ENCODE measurements at places on chromosomes 6 and 20.

DNA sequence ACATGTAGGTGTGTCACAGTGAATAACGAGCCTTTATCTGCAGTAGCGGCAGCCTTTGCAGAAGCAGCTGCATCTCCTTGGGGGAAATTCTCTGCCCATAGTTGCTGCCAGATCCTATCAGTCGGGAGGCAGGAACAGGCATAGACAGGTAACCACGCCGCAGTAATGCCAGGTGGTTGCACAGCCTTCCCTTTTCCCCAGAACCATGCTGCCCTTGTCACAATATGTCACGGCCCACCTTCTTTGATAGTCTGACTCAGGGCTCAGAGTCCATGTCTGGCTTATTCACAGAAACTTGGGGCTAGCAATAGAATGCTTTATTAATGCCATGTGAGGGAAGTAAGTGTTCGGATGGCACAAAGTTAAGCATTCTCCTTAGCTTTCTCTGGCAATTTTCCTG lies 76.6 kb downstream of the F13A1 start:
- no peak for DNase-seq

DNA sequence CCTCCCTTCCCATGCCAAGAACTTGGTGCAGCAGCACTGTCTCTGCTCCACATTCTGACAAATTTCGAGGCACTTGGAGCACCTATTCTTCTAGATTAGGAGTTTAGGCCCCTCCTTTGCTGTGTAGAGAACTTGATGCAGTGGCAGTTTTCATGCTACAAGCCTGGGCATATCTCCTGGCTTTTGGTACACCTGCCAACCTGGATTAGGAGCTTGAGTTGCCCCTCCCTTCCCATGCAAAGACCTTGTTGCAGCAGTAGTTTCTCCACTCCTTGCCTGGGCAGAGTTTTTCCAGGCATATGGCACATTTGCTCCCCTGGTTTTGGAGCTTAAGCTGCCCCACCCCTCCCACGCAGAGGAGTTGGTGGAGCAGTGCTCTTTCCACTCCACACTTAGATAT lies 956.1 kb downstream of the EYS start:
- DNase-seq, result no peak

GRCh38 chr6:26476896-26477295 lies 19.1 kb downstream of the BTN2A1 start:
- DNase-seq, result no peak

- no peak for DNase-seq
Observed at GRCh38 chr6:135021310-135022049, 33.1 kb downstream of the HBS1L start.

GRCh38 chr20:33400812-33401183 lies 521 bp downstream of the CDK5RAP1 start:
- DNase-seq, result no peak

GRCh38 chr6:151001387-151002056 lies 136.0 kb downstream of the MTHFD1L start:
- DNase-seq, result no peak

GRCh38 chr6:138897031-138897430 lies 91.0 kb downstream of the REPS1 start:
- no peak for DNase-seq

- DNase-seq, result peak; percentile 23
Observed at GRCh38 chr6:144415835-144416237, 130.7 kb downstream of the UTRN start.

Measured in fibroblast of skin of left quadriceps (primary cell).